ENCODE measurements at places on chromosomes 12 and 14. TPM values are rescaled to one million over a fixed set of nuclear protein-coding genes. Genes with fewer than 3 reads are reported as not detected.

DEGS2 gene
- total RNA-seq = 2.0 TPM

ERP27 gene
- total RNA-seq = not detected

IFT43 gene
- 28.4 TPM for total RNA-seq

DDN gene
- under 0.01 TPM for total RNA-seq

CD69 gene
- total RNA-seq = 0.23 TPM

KLRK1 gene
- not detected for total RNA-seq

KERA gene
- not detected for total RNA-seq

CYP27B1 gene
- total RNA-seq = 0.47 TPM

BDKRB2 gene
- total RNA-seq = 0.34 TPM

PTPN6 gene
- total RNA-seq = 3.4 TPM

KRT71 gene
- not detected for total RNA-seq

ADGRD1 gene
- 0.17 TPM for total RNA-seq

FBXO33 gene
- total RNA-seq = 21.4 TPM

OR4E2 gene
- not detected for total RNA-seq

DHRS1 gene
- total RNA-seq = 10.6 TPM

KRT2 gene
- not detected for total RNA-seq

RFX4 gene
- total RNA-seq = not detected

GPX2 gene
- not detected for total RNA-seq

GDF3 gene
- total RNA-seq = 2.9 TPM

GRIP1 gene
- 0.17 TPM for total RNA-seq

STAC3 gene
- not detected for total RNA-seq

CIROP gene
- total RNA-seq = not detected

BLOC1S1 gene
- 61.2 TPM for total RNA-seq

TMEM253 gene
- total RNA-seq = not detected

APPL2 gene
- 22.1 TPM for total RNA-seq

AKAP3 gene
- 0.85 TPM for total RNA-seq

IL22 gene
- not detected for total RNA-seq

FAM90A1 gene
- not detected for total RNA-seq

PARP2 gene
- total RNA-seq = 9.0 TPM

SLC6A15 gene
- total RNA-seq = 0.51 TPM

DTX1 gene
- total RNA-seq = 1.7 TPM

NXPH4 gene
- 0.51 TPM for total RNA-seq

GALNT8 gene
- total RNA-seq = under 0.01 TPM

LRRIQ1 gene
- total RNA-seq = 0.68 TPM

ERG28 gene
- 7.6 TPM for total RNA-seq

IL31 gene
- total RNA-seq = not detected

SLC17A8 gene
- not detected for total RNA-seq

RNF34 gene
- total RNA-seq = 60.8 TPM

PTPN21 gene
- 7.3 TPM for total RNA-seq

CATSPERB gene
- 0.68 TPM for total RNA-seq

ESR2 gene
- 0.56 TPM for total RNA-seq

TPPP2 gene
- not detected for total RNA-seq

IFNG-AS1 gene
- total RNA-seq = not detected

CCDC196 gene
- not detected for total RNA-seq

KLHDC1 gene
- 6.6 TPM for total RNA-seq

TAS2R46 gene
- 2.4 TPM for total RNA-seq

TTC6 gene
- total RNA-seq = not detected

SIX6 gene
- total RNA-seq = not detected

TSPAN11 gene
- total RNA-seq = 7.7 TPM

HVCN1 gene
- total RNA-seq = 6.1 TPM

SLC6A13 gene
- total RNA-seq = 0.17 TPM
